ENCODE measurements at places on chromosomes 2 and 18. TPM values are rescaled to one million over a fixed set of nuclear protein-coding genes. Genes with fewer than 3 reads are reported as not detected.
A peak's percentile ranks its signal among the peaks of the same experiment; 100 is the strongest.

DNA sequence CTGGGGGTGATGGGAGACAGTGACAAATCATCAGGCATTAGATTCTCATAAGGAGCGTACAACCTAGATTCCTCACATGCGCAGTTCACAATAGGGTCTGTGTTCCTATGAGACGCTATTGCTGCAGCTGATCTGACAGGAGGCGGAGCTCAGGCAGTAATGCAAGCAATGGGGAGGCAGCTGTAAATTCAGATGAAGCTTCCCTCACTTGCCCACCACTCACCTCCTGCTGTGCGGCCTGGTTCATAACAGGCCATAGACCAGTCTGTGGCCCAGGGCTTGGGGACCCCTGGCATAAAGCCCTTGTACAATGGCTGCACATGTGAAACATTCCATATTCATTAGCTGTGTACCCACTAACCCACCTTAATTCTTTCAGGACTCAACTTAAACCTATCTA lies 18.0 kb downstream of the NMUR1 start:
- no peak for DNase-seq

DNA sequence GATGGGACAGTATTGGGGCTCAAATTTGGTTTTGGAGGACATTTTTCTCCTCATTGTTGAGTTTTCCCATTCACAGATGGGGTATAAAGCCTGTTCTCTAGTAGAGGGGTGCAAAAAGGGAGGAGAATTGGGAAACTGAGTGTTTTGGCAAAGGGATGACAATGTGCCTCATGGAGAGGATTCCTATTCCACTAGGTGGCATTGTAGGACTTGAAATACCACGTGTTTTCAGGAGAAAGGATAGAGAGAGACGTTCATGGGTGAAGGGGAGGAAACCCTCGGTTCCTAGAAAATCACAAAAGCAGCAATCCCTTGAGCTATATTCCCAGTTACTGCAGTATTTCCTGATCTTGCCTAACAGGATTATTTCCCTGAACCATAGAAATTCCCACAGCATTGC lies 113.7 kb upstream of the SRD5A2 start:
- no peak for DNase-seq

RAX gene
- not detected for polyA plus RNA-seq

DNA sequence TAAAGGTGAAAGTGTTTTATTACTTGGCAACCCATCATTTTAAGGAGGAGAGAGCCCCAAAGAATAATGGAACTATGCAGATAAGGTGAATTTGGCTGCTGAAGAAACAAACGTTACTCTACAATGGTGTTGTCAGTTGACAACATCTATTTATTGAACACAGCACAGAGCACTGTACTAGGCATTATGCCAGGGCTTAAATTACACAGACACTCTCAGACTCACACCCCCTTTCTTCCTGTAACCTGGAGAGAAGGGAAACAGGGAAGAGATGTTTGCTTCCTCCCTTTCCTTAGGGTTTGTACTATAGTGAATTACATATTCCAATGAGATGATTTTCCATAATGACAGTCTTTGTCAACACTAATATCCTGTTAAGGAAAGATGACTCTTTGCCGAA lies 94.0 kb upstream of the ATP5MC3 start:
- DNase-seq: no peak

GRCh38 chr18:75678627-75679026 lies 251.1 kb upstream of the SMIM21 start:
- no peak for DNase-seq

GRCh38 chr2:100960688-100961087 lies 41.4 kb upstream of the RPL31 start:
- DNase-seq: no peak

DNER gene
- polyA plus RNA-seq: 7.5 TPM

GRCh38 chr2:162166745-162167144 lies 14.7 kb upstream of the GCG start:
- no peak for DNase-seq

- DNase-seq: peak; percentile 78
Measured at GRCh38 chr2:237935740-237936452, 30.9 kb upstream of the UBE2F start.

- DNase-seq: no peak
Measured at GRCh38 chr2:64318476-64318748, 135.6 kb upstream of the LGALSL start.

- DNase-seq: no peak
Measured at GRCh38 chr2:175786471-175787124, 215.5 kb downstream of the LNPK start.

EML6 gene
- polyA plus RNA-seq: 0.96 TPM

DNA sequence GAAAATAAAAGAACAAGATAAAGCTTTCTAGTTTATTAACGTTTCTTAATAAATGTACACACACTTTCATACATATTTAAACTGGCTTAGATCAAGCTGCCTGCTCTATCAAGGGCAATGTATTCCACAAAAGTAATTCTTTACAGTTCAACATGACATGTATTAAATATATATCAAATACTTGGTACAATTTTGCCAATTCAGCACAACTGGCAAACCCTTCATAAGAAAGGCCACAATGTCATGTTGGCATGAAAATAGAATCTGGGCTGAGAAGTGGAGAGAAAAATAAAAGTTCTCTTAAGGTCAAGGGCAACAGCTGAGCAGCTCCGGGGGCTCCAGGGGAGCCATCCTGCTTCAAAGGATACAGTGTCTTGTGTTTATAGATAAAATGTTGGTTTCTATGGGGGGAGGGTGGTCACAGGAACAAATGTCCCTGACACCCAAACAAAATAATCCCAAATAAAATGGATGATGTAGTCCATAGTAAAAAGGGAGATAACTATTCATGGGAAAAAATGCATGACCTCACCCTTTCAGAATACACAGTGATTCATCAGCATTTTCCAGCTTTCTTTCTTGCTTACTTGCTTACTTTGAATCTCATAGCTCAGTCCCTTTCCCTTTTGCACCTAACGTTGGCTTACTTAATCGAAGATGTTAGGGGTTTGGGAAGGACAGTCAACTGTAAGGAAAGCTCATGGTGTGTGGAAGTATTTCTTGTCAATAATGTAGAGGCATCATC lies 494.9 kb downstream of the NYAP2 start:
- no peak for DNase-seq
